ENCODE measurements at places on chromosomes 12 and 14. TPM values are rescaled to one million over a fixed set of nuclear protein-coding genes. Genes with fewer than 3 reads are reported as not detected.

TAS2R7 gene
- not detected for total RNA-seq

PPTC7 gene
- total RNA-seq: 22.9 TPM

DNA sequence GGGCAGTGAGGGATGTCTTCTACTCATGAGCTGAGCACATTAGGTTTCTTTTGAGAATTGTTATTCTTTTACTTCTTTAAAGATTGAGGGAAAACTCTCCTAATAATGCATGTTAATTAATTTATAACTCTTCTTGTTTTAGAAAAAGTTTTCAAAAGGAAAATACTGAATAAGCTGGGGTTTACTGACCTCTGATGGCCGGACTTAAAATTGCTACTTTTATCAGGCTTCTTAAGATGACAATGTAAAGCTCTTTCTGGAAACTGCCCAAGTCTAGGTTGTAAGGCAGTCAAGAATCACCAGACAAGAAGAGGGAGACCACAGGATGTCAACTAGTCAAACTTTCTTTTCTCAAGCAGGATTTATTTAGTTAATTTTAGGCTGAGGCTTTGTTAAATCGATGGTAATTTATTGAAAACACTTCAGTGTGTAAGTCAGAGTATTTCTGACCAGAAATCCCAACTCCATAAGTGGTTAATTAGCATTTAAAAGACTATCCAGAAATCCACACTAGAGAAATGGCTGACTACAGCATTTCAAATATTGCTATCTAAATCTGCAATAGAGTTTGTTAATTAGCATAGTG lies 82.1 kb downstream of the AVPR1A start:
- no peak for DNase-seq

GRCh38 chr14:29242755-29243754 lies 476.5 kb downstream of the FOXG1 start:
- DNase-seq: no peak

TDP1 gene
- total RNA-seq: 9.9 TPM

DNA sequence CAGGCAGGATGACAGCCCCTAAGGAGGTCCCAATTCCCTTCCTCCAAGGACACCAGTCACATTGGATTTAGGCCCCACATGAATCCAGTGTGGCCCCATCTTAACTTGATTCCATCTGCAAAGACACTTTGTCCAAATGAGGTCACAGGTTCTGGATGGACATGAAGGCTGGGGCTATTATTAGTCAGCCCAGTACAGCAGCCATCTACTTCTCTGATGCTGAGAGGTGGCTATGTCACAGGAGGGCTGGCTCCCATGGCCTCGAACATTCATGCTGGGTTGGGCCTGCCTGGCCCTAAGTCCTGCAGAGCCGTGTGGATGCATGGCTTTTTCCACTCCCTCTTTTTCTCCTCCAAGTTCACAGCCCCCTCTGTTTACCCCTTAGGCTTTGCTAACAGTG lies 35.9 kb downstream of the SLC15A4 start:
- no peak for DNase-seq

GRCh38 chr14:32363761-32364160 lies 34.7 kb downstream of the AKAP6 start:
- DNase-seq: no peak
